ENCODE measurements at places on chromosomes 5 and 9. TPM values are rescaled to one million over a fixed set of nuclear protein-coding genes. Genes with fewer than 3 reads are reported as not detected.
A peak's percentile ranks its signal among the peaks of the same experiment; 100 is the strongest.

Gene DNM1
- 5.2 TPM for total RNA-seq

Gene RASGEF1C
- total RNA-seq, result not detected

Gene DNAH5
- 4.6 TPM for total RNA-seq

Gene PAPPA
- 2.9 TPM for total RNA-seq

GRCh38 chr5:92505145-92505544 is 1075.9 kb downstream of the NR2F1-AS1 start:
- DNase-seq, result no peak

GRCh38 chr5:78985116-78985724 is at the start of gene ARSB:
TSS of gene ARSB (minus strand) at chr5:78985310. CDS start at chr5:78985248, 62 bp downstream.
- DNase-seq, result peak; percentile 84

DNA sequence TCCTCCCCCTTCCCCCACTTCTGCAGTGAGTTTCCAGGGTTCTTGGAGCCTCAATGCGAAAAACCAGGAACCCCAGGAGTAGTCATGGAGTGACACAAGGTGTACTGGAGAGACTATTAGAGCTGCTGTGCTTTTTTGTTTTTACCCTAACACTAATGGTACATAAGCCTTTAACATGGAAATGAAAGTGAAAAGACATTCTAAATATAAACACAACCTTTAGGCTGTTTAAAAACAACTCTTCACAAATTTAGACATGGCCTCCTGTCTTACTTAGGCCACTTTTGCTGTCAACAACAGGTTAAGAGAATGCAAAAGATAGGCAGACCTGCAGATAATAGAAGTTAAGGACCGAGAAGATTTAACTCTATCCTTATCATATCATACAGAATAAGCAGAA is 232.2 kb downstream of the DENND1A start:
- DNase-seq, result no peak

GRCh38 chr9:86252870-86253269 is 6.6 kb downstream of the C9orf153 start:
- no peak for DNase-seq

DNA sequence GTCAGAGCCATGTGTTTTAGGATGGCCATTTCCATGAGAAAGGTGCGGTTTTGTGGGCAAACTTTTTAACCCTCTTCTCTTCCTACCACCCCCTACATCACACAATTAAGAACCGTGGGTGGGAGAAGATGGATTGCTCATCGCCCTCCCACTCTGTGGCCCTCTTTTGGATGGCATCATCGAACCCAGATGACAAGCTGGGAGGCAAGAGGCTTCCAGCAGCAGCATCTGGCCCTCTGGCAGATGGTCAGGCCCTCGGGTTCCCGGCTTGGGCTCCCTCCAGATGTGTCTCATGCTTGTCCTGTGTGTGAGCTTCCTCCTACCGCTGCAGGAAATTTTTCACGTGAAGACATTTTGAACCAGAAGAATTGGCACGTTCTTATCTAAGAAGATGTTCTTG is 199.9 kb downstream of the EBF1 start:
- DNase-seq, result no peak

GRCh38 chr9:72983056-72983455 is 30.2 kb upstream of the ALDH1A1 start:
- DNase-seq, result no peak

DNA sequence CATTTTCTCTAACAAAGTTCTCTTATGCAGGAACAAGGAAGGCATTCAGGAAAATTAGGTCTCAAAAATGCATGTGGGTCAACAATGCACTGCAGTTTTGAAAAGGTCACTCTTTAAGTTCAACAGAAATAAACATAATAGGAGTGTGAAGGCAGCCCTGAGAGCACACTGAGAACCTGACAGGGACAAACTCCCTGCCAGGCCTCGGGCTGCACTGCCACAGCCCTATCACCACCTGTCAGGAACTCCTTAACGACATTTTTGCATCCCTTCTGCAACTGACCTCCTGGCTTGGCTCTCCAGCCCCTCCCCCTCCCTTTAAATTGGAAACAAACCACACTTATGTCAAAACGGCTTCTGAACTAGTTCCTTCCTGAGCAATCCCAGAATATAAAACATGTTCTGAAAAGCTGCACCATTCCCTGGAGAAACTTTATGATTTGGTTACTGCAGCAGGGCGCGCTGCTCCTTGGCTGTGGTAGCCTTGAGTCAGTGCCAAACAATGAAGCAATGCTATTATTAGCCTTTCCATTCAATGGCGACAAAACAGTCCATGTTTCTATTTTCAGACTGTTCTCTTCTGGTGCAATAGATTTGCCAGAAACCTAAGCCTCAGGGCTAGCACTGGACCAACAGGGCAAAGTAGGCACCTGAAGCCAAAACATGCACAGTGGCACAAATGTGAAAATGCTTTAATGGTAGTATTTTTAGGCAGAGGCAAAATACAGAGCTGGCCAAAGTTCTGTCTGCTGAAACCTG is 160.1 kb upstream of the ZNF608 start:
- DNase-seq, result no peak

- no peak for DNase-seq
Measured at GRCh38 chr5:179792612-179793467, 946 bp upstream of the LTC4S start.

GRCh38 chr9:14077672-14078071 is 236.3 kb downstream of the NFIB start:
- no peak for DNase-seq

DNA sequence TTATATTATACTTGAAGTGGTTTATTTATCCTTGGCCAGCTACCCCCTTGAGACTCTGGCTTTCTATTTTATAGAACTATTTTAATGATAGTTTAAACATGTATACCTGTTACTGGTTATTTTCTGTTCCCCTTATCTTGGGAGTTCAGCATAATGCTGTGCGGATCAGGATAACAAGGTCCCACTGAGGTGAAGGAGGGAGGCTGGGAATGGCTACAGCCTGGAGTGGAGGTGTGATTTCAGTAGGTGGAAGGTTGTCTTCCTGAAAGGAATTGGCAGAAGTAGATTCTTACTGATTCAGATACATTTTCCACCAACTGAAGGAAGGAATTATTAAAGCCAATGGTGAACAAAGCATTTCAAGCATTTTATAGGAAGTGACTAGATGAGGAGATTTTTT is 38.9 kb downstream of the PAM start:
- DNase-seq, result no peak

- DNase-seq, result peak; percentile 79
Measured at GRCh38 chr5:759111-759751, 25.3 kb downstream of the ZDHHC11B start.

DNA sequence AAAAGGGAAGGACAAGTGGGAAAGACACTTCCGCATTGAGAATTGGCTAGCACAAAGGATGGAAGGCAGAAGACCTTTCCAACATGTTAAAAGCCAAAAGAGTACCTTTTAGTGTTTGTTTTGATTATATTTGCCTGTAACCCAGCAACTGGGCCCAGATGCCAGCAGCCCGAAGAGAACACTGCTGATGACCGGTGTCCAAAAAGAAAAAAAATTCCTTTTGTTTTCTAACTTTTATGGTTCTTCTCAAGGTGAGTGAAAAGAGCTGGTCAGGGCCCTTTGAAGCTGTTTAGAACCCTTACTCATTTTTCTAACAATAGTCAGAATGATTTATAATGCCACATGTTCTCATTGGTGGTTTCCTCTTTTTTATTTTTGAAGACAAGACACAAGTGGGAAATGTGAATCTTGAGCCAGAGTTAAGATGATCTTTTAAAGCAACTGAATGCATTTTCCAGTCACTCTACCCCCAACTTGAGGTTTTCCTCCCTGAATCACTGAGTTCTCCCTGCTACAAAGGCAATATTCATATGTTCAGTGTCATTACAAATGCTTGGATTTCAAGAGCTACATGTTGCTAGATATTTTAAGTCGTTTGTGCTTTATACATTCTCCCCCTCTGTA is 32.3 kb upstream of the ZNF462 start:
- no peak for DNase-seq
